T-helper 2 cell (primary cell): ENCODE measurements at places on chromosomes 1 and 21.

DNA sequence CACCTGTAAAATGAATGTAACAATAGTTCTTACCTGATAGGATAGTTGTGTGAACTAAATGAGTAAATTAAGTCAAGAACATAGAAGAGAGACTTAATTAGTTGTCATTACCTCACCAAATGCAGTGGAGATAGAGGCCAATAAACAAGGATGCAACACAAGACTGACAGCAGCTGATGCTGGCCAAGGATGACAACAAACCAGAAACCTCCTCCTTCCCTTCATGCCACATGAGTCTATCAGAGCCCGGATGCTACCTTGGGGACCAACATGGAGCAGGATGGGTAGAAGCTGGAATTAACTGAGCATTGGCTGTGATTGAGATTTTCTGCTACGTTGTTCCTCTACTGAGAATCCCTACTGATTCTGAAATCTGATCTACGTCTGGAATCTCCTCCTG lies 30.3 kb upstream of the USP1 start:
- DNase-seq: no peak

- no peak for DNase-seq
These were observed 52.8 kb downstream of the COL18A1 start for GRCh38 chr21:45457832-45458172.

- DNase-seq: peak; percentile 12
These were observed 207.1 kb downstream of the NUF2 start for GRCh38 chr1:163528710-163529348.

DNA sequence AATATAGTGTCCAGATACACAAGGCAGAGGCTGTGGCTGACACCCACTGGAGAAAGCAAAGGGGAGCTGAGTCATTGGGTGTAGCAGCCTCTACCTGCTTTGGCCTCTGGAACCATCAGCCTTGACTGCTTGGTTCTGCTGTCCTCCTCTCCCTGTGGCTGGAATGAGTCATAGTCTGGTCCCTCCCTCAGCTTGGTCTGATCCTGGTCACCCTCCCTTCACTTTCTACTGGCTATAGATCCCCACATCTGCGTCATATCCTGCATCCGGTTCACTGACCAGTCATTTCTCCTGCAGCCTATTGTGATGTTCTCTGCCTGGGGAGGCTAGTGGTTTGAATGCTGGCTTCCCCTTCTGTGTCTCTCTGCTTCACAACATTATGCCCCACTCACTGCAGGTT lies 372.8 kb upstream of the DAB1 start:
- DNase-seq: no peak

DNA sequence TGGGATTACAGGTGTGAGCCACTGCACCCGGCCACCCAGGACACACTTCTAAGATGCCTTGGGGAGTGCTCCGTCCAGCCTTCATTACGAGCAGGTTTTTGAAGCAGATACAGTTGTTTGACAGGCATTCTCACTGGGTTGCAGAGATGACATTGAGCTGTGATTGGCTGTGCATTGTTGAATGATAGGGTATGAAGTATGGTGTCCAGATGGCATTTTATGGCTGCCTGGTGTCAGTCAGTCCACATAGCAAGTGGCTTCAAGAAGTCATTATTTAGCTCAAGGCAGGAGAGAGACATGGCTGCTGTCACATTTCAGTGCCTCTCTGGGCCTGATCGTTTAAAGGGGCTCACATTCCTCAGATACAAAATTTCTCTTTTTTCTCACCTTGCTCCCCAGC lies 14.8 kb upstream of the PADI2 start:
- no peak for DNase-seq

- DNase-seq: no peak
These were observed 6.6 kb upstream of the HES4 start for GRCh38 chr1:1006305-1007159.

DNA sequence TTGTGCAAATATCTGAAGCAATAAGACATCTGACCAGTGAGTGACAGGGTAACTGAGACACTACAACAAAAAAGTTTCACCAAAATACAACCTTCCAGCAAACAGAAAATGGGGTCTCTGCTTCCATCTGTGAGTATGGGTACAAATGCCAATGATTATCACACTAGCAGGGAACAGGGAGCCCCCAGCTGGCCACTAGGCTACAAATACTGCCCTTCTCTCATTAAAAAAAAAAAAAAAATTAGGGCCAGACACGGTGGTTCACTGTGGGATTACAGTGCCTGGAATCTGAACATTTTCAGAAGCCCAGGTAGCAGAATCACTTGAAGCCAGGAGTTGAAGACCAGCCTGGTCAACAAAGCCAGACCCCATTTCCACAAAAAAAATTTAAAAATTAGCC lies 48.4 kb upstream of the EDARADD start:
- no peak for DNase-seq

DNA sequence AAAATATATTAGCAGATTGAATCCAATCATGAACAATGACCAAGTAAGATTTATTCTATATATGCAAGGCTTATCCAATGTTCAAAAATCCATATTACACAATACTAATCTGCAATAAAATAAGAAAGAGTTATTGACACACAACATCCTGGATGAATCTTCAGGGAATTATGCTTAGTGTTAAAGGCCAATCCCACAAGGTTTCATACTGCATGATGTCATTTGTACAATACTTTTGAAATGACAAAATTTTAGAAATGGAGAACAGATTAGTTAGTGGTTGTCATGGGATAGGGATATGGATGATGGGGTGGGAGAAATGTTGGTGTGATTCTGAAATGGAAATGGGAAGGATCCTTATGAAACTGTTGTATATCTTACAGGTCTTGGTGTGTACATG lies 425.7 kb downstream of the SIPA1L2 start:
- no peak for DNase-seq

GRCh38 chr21:15219039-15219438 lies 154.2 kb upstream of the NRIP1 start:
- no peak for DNase-seq
